ENCODE measurements at places on chromosomes 16 and 17. TPM values are rescaled to one million over a fixed set of nuclear protein-coding genes. Genes with fewer than 3 reads are reported as not detected.
A peak's percentile ranks its signal among the peaks of the same experiment; 100 is the strongest.

DNA sequence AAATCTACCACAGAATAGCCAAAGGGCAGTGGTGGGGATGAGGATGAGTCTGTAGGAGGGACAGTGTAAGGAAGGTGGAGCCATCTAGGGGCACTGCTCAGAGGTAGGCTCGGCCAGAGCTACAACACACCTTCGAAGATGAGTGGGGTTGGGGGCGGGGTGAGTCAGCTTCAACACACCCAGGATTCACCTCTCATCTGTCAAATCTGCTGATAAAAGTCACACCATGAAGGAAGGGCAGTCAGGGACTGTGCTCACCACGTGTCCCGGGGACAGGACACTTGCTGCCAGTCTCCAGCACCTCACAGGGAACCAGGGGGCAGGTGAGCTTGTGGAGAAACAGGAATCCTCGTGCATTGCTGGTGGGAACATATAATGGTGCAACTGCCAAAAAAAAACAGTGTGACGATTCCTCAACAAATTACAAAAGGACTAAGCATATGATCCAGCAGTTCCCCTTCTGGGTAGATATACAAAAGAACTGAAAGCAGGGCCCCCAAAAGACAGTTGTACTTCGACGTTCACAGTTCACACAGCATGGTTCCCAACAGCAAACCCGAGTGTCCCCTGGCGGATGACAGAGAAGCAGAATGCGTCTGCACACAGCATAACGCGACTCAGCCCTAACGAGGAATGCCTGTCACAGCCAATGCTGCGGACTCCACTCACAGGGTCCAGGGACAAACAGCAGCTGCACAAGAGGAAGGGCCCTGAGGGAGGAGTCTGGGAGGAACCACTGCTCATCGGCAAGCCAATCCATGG, 133.1 kb downstream of the ANKRD11 start:
- peak; percentile 60 for DNase-seq

DNA sequence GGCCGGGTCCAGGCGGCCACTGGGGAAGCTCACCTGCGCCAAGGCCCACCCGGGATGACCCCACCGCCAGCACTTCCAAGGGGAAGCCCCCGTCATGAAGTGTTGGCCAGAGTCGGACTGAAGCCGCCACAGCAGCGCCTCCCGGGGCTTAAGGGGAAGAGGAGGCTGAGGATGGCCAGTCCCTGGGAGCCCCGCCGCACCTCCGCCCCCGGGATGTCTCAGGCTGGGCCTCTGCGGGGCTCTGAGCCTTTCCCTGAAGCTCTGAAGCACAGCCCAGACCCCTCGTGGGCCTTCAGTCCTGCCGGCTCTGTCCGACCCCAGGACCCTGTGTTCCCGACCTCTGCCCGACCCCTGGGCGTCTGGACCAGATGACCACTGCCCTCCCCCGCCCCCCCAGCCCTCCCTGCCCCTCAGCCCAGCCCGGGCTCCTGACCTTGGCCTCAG, 42.8 kb upstream of the ACSF3 start:
- DNase-seq, result no peak

- no peak for DNase-seq
Observed at GRCh38 chr16:24838554-24839266, 7.1 kb upstream of the SLC5A11 start.

- DNase-seq, result no peak
Observed at GRCh38 chr16:20844588-20844987, 38.3 kb downstream of the REXO5 start.

DNA sequence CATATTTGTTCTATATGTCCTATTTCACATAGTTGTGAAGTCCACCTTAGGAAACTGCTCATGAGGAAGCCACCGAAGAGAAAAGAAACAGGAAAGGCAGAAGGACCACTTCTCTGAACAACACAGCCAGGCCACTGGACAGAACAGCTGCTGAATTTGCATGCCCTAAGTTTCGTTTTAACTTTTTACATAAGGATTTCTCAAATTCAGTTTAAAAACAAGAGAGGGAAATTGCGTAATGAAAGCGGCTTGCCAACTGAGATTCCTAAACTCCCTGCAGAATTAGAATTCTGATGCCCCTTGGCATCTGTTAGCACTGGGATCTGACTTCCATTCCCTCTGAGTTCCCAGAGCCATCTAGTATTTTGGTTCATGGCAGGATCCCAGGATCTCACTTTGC, 5.0 kb upstream of the CCL8 start:
- peak; percentile 17 for DNase-seq

- DNase-seq, result no peak
Observed at GRCh38 chr17:17206913-17207335, 791 bp upstream of the PLD6 start.

GRCh38 chr16:3074860-3075522, 9.6 kb downstream of the IL32 start:
- peak; percentile 38 for DNase-seq

DNA sequence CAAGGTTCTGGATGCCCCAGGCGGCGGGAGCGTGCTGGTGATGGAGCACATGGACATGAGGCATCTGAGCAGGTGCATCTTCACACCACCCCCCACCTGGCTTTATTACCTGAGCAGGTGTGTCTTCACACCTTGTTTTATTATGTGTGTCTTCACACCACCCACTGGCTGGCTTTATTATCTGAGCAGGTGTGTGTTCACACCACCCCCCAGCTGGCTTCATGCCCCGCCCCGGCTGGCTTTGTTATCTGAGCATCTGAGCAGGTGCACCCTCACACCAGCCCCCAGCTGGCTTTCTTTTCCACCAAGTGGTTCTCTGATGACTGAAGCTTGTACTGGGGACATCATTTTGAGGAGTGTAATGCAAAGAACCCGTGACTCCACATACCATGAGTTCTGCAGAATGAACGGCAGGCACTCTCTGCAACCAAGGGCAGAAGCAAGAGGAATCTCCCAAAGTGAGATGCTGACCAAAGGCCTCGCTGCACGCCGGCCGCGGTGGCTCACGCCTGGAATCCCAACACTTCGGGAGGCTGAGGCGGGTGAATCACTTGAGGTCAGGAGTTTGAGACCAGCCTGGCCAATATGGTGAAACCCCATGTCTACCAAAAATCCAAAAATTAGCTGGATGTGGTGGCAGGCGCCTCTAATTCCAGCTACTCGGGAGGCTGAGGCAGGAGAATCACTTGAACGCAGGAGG, 2.6 kb downstream of the FN3KRP start:
- no peak for DNase-seq

GRCh38 chr17:43958748-43959352, 5.1 kb upstream of the PYY start:
- no peak for DNase-seq

GRCh38 chr17:81116704-81117103, 48.6 kb upstream of the PVALEF start:
- DNase-seq, result no peak

DNA sequence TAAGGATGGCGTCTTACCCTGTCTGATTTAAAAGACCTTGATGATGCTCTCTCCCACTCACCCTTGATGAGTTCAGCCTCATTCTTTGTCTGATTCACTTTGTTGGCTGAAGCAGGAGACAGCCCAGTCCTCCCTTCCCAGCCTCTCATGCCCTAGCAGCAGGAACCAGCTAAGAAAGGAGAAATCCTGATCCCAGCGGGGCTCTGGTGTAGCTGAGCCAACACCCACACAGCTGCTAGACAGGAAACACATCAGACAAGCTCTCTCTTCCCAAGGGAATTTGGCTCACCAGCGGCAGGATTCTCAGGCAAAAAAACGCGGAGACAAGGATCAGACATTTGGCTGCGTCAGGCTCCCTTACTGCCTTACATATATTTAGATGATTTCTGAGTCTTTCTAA, 211.5 kb downstream of the CDH11 start:
- DNase-seq, result peak; percentile 13

GRCh38 chr17:78965491-78965924, 14.2 kb downstream of the LGALS3BP start:
- no peak for DNase-seq

DNA sequence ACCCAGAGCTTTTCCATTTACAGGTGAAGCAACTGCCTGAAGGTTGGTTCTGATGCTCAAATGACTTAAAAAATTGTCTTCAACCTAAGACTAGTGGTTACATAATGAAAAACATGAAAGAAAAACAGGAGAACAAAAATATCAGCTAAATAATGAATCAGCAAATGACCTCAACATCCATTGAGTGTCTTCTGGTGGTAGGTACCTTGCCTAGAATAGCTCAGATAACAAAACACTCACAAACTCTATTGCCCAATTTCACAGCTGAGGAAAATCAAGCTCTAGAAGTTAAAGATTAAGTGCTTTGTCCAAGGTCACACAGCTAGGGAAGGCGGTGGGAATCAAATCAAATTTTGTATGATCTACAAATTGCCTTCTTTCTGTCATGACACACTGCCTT, 304.6 kb upstream of the CDH11 start:
- no peak for DNase-seq

The PLXDC1 gene
- total RNA-seq, result 6.5 TPM

The KCNH6 gene
- not detected for total RNA-seq

The CLDN6 gene
- 0.78 TPM for total RNA-seq

The PIK3R6 gene
- total RNA-seq, result not detected

The BCO1 gene
- total RNA-seq, result not detected

The TUFM gene
- 93.4 TPM for total RNA-seq
